Cardiac fibroblast (primary cell): ENCODE measurements at places on chromosomes 3 and 15.

DNA sequence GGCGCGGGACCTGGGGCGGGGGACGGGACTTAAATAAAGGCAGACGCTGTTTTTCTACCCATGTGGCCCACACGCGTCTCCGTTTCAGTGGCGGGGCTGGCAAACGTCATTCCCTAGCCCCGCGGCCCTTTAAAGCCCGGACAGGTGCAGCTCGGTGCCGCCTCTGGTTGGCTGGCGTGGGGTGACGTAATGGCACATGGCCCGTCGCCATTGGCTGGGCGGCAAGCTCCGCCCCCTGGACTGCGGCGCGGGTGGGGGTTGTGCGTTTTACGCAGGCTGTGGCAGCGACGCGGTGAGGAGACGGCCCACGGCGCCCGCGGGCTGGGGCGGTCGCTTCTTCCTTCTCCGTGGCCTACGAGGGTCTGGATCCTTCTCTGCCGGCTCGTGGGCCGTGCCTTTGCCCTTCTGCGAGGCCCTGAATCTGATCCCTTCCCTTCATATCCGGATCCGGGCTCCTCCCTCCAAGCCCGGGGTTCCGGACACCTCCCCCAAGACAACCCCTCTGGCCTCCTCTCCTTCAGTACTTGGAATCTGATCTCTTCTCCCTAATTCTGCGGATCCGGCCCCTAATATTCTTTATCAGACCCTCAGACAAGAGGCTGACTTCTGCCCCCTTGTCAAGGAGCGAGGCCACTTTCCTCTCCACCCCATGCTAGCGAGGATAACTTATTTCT, at the start of gene CRELD1:
Gene CRELD1 (plus strand): TSS at position 274 of the 674 bp plus-strand sequence. CDS start 605 bp downstream, outside the sequence.
- peak; percentile 97 for DNase-seq

DNA sequence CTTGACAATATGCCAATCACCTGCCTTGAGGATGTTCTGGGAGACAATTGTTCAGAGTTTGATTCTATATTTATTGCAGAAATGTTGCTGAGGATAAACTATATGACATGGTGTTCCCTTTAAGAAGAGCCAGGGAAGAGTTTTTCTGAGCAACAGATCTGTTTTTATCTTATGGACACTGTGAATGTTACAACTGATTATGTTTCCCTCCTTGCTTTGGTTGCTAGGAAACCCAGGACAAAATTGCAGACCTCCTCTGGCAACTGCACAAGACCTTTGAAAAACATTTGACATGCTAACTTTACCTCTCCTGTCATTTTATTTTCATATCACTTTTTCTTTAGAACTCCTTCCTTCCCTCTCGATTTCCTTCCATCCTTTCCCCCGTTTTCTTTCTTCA, 8.2 kb upstream of the TM6SF1 start:
- DNase-seq, result no peak

DNA sequence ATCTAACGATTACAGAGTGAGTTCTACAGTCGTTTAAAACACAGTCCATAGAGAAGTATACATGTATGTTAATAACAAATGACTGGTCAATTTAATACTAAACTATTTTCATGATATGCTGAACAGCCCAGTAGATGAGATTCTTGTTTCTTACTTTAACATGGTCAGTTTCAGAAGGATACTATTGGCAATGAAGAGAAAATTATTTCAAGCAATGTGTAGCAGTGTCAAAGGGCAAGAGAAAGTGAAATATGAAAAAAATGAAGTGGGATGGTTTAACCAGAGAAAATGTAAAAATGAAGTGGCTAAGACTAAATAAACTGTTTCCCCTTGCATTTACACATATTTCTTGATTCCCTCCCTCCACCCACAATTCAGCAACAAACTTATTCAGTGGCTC, 192.1 kb upstream of the TTC14 start:
- no peak for DNase-seq

GRCh38 chr15:74167891-74168331, 5.6 kb upstream of the ISLR start:
- no peak for DNase-seq

- DNase-seq, result peak; percentile 84
These were observed 10.2 kb upstream of the DLG1 start for GRCh38 chr3:197308591-197308990.

GRCh38 chr3:64332459-64333350, 107.4 kb upstream of the PRICKLE2 start:
- no peak for DNase-seq

- DNase-seq, result no peak
These were observed 887 bp downstream of the OXTR start for GRCh38 chr3:8768364-8769087.
